ENCODE measurements at places on chromosomes 3 and 15.

DNA sequence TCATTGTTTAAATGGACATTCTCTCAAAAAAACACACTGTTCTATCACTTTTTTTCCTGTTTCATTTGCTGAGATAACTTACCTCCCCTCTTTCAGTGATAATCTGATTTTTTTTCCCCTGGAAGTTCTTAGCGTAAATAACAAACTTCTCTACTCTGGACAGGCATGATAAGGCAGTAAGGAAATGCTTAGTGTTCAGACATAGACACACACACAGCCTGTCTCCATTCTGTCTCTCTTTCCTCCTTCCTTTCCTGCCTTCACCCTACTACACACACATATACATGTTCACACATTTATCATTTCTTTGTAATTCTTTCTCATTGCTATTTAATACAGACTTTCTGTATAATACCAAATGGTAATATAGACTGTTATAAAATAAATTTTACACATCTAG lies 470.8 kb upstream of the ROBO1 start:
- no peak for DNase-seq

DNA sequence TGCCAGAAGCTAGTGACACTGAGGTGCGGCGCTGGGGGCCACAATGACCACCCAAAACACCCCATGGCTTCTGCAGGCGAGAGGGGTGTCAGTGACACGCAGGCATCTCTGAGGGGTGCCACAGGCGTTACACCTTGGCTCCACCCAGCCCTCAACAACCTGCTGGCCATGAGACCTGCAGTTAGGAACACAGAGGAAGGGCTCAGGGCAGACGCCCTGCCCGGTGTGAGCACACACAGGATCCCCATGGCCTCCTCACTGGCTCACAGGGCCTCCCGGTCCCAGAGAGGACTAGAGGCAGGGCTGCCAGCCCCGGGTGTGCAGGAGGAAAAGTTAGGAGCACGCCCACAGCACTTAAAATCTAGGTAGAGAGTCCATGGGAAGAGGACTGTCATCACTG lies 35.1 kb downstream of the CYFIP1 start:
- DNase-seq = no peak

GRCh38 chr3:37217098-37217849 lies 42.9 kb upstream of the LRRFIP2 start:
- DNase-seq = no peak

GRCh38 chr3:186456731-186457191 lies 87.4 kb downstream of the CRYGS start:
- no peak for DNase-seq

DNA sequence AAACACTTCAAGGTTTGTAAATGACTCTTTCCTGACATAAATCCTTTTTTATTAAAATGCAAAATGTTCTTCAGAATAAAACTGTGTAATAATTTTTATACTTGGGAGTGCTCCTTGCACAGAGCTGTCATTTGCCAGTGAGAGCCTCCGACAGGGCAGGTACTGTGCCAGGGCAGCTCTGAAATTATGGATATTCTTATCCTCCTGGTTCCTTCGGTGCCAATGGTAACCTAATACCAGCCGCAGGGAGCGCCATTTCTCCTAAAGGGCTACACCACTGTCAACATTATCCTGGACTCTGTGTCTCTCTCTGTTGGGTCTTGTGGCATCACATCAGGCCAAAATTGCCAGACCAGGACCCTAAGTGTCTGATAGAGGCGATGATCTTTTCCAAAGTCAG lies 33.0 kb downstream of the CHDH start:
- no peak for DNase-seq

GRCh38 chr15:67110361-67110781 lies 45.0 kb downstream of the SMAD3 start:
- no peak for DNase-seq

DNA sequence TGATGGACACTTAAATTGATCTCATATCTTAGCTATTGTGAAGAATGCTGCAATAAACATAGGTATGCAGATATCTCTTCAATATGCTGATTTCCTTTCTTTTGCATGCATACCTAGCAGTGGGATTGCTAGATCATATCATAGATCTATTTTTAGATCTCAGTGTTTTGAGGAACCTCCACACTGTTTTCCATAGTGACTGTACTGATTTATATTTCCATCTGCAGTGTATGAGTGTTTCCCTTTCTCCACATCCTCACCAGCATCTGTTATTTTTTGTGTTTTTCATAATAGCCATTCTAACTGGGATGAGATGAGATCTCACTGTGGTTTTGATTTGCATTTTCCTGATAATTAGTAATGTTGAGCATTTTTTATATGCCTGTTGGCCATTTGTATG lies 17.1 kb upstream of the RASA2 start:
- DNase-seq = no peak

DNA sequence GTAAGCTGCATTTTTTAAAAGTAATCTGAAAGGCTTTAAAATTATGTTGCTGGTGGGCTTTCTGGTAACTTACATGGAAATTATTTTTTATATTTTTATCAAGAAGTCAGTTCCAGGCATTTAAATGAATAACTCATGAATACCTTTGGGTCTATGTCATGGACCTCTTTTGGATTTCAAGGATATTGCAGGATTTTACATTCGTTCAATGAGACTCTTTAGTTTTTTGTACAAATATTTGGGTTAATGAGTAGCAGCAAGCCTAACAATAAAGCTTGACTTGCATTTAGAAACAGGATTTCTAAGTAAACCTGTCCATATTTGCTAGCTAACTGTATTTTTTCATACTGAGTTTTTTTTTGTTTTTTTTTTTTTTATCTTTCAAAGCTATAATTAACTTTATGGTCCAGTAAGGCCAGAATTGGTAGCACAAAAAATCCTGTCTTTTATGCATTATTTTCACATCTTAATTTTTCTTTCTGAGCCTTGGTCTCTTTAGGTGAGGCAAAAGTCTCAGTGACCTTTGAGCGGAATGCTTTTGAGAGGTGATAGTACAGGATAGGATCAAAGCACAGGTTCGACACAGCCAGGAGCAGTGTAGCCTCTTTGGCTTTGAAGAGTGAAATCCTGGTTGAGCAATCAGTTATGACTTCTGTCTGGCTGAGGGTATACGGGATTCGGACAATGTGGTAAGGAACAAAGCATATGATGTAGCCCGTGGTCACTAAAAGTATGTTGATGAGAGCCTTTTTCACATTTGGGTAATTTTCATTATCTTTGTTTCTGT lies 4.8 kb downstream of the GPR171 start:
- DNase-seq = no peak

DNA sequence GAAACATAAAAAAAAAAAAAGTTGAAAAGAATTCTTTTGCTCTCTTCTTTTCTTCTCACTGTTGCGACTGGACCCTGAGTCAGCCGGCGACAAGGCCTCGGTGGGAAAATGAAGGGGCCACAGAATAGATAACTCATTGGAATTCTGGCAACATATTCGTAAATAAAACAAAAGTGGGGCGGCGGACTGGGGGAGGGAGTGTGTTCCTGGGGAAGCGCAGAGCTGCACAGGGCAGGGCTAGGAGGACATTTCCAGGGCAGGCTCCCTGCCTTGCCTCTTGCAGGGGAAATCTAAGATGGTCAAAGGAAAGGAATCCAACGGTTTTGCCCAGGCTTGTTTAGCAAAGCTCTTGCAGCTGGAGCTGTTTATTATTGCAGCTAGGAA lies 1042.8 kb upstream of the NR2F2 start:
- no peak for DNase-seq

GRCh38 chr15:50124631-50125030 lies 5.6 kb upstream of the ATP8B4 start:
- no peak for DNase-seq

- peak; percentile 19 for DNase-seq
These were observed 12.3 kb downstream of the ABTB1 start for GRCh38 chr3:127684871-127685707.

DNA sequence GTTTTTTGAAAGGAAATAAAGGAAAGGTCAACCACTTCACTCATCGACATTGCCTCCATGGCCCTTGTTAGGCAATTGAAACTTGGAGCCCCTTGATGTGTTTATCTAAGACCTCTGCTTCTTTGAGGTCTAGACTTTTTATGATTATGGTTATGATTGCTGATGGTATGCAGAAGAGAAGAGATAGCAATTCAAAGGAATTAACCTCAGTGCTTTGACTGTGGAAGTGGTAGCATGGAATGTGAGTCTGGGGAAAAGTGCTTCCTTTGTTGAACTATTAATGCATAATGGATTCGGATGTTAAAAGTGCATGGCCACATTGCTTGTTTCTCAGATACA lies 46.1 kb downstream of the FNDC3B start:
- DNase-seq = no peak
